ENCODE measurements at places on chromosomes 12 and 14. TPM values are rescaled to one million over a fixed set of nuclear protein-coding genes. Genes with fewer than 3 reads are reported as not detected.

GRCh38 chr12:68291396-68292036 is 38.1 kb upstream of the IL22 start:
- H3K27ac ChIP-seq, result no peak overlapping the region
- no peaks in the 10 kb centered on the region for H3K27me3 ChIP-seq
- peaks cover 30% of the 10 kb centered on the region for H3K4me1 ChIP-seq
- H3K4me3 ChIP-seq, result no peak overlapping the region

GNB3 gene
- 24.3 TPM for total RNA-seq

- peak; percentile 78 for DNase-seq
- peaks cover 18% of the 10 kb centered on the region for H3K36me3 ChIP-seq
- no peaks in the 10 kb centered on the region for H3K27me3 ChIP-seq
- peak overlapping the region; percentile 91 for H3K4me3 ChIP-seq
- peaks cover 23% of the 10 kb centered on the region for H3K4me1 ChIP-seq
- H3K27ac ChIP-seq, result peak overlapping the region; percentile 100
Observed at GRCh38 chr12:71662849-71663560, 643 bp downstream of the ZFC3H1 start.

GRCh38 chr12:100348657-100349454 is 8.0 kb upstream of the SLC17A8 start:
- H3K4me3 ChIP-seq, result no peak overlapping the region
- H3K27ac ChIP-seq, result no peak overlapping the region
- no peak for DNase-seq
- H3K27me3 ChIP-seq, result no peaks in the 10 kb centered on the region

- DNase-seq, result no peak
- no peaks in the 10 kb centered on the region for H3K27me3 ChIP-seq
- H3K4me1 ChIP-seq, result peaks cover 46% of the 10 kb centered on the region
Observed at GRCh38 chr14:100788942-100789341, 37.0 kb upstream of the MEG3 start.

DNA sequence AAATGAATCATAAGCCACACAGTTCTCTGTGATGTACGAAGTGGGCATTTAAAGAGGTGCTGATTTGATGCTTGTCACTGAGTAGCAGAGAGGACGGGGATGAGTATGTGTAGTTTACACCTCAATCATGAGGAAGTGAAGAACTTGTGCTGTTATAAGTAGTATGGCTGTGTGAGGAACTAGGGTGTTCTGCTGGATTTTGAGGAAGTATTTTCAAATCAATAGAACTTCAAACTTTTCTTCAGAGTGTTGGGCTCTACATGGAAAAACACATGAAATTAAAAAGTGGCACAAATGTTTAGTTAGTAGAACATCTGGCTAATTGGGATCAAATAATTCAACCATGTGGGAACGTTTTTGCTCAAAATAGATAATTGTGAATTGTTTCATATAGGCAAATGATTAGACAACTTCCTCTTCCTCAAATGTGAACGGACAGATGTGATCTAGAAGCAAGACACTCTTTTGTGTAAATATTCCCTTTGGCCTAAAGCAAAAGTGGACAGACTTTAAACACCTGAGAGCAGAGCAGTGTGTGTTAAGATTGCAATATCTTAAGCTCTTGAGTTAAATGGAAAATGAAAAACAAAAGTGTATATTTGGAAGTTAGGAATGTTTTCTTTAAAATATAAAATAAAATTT is 168.5 kb downstream of the NAV3 start:
- no peak for DNase-seq
- peaks cover 2% of the 10 kb centered on the region for H3K27me3 ChIP-seq
- no peak overlapping the region for H3K4me3 ChIP-seq
- peaks cover 2% of the 10 kb centered on the region for H3K4me1 ChIP-seq
- H3K36me3 ChIP-seq, result no peaks in the 10 kb centered on the region

GRCh38 chr12:82673698-82674097 is 13.0 kb upstream of the TMTC2 start:
- H3K4me1 ChIP-seq, result peaks cover 18% of the 10 kb centered on the region
- H3K27me3 ChIP-seq, result no peaks in the 10 kb centered on the region
- H3K4me3 ChIP-seq, result no peak overlapping the region
- peak overlapping the region; percentile 66 for H3K27ac ChIP-seq

- H3K36me3 ChIP-seq, result peaks cover 12% of the 10 kb centered on the region
- no peak overlapping the region for H3K27ac ChIP-seq
- peaks cover 14% of the 10 kb centered on the region for H3K4me1 ChIP-seq
- H3K27me3 ChIP-seq, result no peaks in the 10 kb centered on the region
Observed at GRCh38 chr12:116094475-116094874, 183.0 kb downstream of the MED13L start.

DNA sequence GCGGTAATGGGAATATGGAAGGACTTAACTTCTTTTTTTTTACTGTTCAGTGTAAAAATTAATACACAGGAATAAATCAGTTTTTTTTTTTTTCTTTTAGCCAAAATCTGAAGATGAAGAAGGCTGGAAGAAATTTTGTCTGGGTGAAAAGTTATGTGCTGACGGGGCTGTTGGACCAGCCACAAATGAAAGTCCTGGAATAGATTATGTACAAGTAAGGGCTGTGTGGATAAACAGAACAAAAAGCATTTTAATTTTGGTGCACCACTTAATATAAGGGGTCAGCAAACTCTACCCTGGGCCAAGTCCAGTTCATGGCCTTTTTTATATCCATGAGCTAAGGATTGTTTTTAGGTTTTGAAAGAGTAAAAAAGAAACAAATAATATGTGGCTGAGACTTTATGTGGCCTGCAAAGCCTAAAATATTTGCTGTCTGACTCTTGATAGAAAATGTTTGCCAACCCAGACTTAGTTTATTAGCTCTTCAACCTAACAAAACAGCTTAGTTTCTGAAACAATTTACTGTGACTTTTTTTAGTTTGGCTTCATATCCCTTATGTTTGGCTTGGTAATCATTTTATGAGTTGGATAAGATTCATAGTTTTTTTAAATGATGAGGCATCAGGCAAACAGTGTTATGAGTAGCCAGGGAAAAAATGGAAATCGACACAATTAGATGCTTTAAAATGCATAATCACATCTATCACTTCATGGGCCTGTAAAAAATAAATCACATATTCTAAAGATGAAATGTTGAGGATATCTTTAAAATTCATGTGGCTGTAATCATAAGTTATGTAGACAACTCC is 8.4 kb downstream of the GEMIN2 start:
- no peaks in the 10 kb centered on the region for H3K4me1 ChIP-seq
- H3K4me3 ChIP-seq, result no peak overlapping the region
- no peak overlapping the region for H3K27ac ChIP-seq
- H3K36me3 ChIP-seq, result peaks cover 17% of the 10 kb centered on the region

DNA sequence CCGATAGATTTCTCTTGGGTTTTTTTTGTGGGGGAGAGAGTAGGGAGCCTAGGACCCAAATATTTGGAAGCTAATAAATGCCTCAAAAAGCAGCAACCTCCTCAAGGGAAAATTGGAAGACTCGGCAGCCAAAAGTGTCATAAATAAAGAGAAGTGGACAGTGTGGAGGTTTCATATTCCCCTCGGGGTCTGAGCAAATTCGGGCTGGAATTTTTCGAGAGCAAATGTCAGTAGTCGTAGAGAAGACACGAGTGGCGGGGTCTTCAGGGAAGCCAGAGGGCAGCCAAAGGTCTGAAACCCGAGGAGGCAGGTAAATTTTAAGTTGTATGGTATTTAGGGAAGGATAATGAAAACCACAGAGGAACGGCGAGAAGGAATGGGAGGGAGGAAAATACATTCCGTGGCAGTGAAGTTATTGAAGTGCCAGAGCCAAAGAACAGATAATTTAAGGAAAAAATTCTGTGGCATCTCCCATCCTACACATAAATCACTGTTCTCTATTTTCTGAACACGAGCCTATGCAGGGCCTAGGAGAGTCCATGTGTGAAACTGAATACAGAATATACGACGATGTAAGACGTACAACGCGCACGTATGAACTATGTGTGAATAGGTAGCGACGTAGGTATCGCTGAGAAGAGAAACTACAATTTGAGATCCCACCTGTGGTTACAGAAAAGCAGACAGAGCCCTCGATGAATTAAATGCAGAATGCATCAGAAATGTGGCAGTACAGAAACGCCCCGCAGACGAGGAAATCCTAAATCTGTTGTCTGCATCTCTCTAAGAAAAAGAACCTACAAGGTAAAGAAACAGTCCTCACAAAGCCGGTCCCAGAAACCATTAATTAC is 12.9 kb downstream of the BCL11B start:
- DNase-seq, result no peak
- peaks cover 10% of the 10 kb centered on the region for H3K27me3 ChIP-seq
- peaks cover 73% of the 10 kb centered on the region for H3K4me1 ChIP-seq
- H3K36me3 ChIP-seq, result no peaks in the 10 kb centered on the region
- H3K4me3 ChIP-seq, result peak overlapping the region; percentile 44
- peak overlapping the region; percentile 96 for H3K27ac ChIP-seq

- no peaks in the 10 kb centered on the region for H3K36me3 ChIP-seq
- peak overlapping the region; percentile 43 for H3K4me3 ChIP-seq
- H3K27me3 ChIP-seq, result peaks cover 67% of the 10 kb centered on the region
- peak; percentile 90 for DNase-seq
Observed at GRCh38 chr12:53757101-53757770, 5.5 kb upstream of the CISTR start.

DNA sequence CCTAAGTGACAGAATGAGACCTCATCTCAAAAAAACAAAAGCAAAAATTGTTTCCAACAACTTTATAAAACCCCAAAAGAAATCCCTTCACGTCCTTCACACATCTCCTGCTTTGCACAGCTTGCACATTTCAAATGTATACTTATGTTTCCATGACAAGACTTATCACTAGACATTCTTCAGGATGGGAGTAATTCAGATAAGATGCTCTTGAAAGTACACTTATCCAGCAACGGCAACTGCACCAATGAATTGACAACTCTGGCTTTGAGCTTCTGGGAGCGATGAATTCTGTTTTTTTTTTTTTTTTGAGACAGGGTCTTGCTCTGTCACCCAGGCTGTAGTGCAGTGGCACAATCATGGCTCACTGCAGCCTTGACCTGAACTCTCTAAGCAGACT is 30.8 kb upstream of the AKAP5 start:
- H3K27me3 ChIP-seq, result no peaks in the 10 kb centered on the region
- peaks cover 35% of the 10 kb centered on the region for H3K36me3 ChIP-seq
- H3K4me1 ChIP-seq, result peaks cover 8% of the 10 kb centered on the region

GRCh38 chr12:117685110-117685926 is 283.5 kb downstream of the KSR2 start:
- no peaks in the 10 kb centered on the region for H3K36me3 ChIP-seq
- H3K4me3 ChIP-seq, result no peak overlapping the region
- no peak for DNase-seq
- peaks cover 27% of the 10 kb centered on the region for H3K4me1 ChIP-seq
- H3K27me3 ChIP-seq, result peaks cover 27% of the 10 kb centered on the region
- H3K27ac ChIP-seq, result peak overlapping the region; percentile 89

- peaks cover 55% of the 10 kb centered on the region for H3K4me1 ChIP-seq
- no peak overlapping the region for H3K27ac ChIP-seq
- no peaks in the 10 kb centered on the region for H3K36me3 ChIP-seq
- no peak for DNase-seq
Observed at GRCh38 chr14:74575936-74576335, 36.1 kb downstream of the LTBP2 start.

CLEC7A gene
- total RNA-seq, result not detected

DNA sequence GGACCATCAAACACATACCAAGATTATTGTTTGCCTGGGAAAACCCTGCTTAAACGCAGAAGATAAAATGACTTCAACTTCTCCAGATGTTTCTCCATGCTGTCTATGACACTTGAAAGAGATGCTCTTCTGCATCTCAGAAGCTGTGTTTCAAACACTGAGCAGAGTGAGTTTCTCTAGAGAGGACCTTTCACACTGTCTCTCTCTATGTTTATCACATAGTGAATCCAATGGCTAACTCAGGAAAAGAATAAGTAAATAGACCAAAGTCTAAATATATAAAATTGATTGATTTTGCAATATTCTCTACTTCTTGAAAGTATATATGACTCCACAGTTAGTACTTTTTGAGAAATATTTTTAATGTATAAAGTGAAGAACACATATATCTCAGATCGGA is 325.6 kb upstream of the USP15 start:
- H3K4me3 ChIP-seq, result no peak overlapping the region
- peaks cover 1% of the 10 kb centered on the region for H3K27me3 ChIP-seq
- H3K36me3 ChIP-seq, result no peaks in the 10 kb centered on the region
- H3K27ac ChIP-seq, result no peak overlapping the region

DNA sequence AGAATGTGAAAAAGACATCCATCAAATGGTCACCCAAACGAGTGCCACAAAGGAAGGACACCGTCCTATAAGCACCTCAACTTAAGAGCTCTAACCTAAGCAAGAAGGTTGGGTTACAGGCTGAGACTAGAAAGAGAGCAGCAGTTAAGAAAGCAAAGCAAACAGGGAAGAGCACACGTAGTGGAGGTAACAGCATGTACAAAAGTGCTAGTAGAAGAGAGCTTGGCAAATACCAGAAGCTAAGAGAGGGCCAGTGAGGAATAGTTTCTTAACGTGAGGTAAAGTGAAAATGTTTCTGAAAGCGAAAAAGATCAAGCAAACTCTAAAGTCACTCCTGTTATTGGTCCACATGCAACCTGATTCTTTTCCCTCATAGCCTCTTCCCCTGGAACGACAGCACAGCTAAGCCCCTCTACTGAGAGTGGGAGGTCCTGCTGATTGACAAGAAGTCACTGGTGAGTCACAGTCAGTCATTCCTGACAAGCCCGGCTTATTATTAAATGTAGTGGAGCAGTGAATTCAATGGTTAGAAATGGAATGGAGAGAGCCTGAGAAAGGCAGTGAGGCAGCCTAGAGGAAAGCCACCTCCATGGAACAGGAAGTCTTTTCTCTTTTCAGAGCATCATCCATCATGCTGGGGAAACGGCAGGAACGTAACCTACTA is 204.4 kb downstream of the SLC25A21 start:
- H3K4me1 ChIP-seq, result no peaks in the 10 kb centered on the region
- H3K27me3 ChIP-seq, result peaks cover 18% of the 10 kb centered on the region
- H3K27ac ChIP-seq, result no peak overlapping the region
- H3K4me3 ChIP-seq, result no peak overlapping the region

- H3K4me3 ChIP-seq, result no peak overlapping the region
- H3K27me3 ChIP-seq, result peaks cover 35% of the 10 kb centered on the region
- no peak overlapping the region for H3K27ac ChIP-seq
- no peaks in the 10 kb centered on the region for H3K36me3 ChIP-seq
- DNase-seq, result no peak
- H3K4me1 ChIP-seq, result peaks cover 70% of the 10 kb centered on the region
Observed at GRCh38 chr14:99267381-99267780, 4.6 kb downstream of the BCL11B start.

ARID4A gene
- 28.1 TPM for total RNA-seq

IL31 gene
- total RNA-seq, result not detected

DNA sequence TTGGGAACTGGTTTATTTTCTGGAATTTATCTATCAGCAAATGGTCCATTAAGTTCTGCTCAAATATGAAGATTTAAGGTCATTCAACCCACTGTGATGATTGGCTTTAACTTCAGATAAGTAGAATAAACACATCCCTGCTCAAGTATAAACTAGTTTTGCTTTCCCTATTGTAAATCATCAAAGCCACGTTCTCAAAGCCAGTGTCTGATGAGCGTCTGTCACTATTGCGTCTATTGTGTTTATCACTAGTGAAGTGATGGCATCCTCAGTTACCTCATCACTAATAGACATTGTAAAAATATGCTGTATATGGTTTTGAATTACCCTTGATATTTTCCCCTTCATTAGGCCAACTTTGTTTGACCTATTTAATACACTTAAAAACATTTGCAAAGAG is 351.3 kb downstream of the BCAT1 start:
- H3K27ac ChIP-seq, result no peak overlapping the region
- DNase-seq, result no peak
- H3K4me1 ChIP-seq, result peaks cover 5% of the 10 kb centered on the region
- no peak overlapping the region for H3K4me3 ChIP-seq
- H3K27me3 ChIP-seq, result peaks cover 3% of the 10 kb centered on the region
